ENCODE measurements at places on chromosomes 12 and 14. TPM values are rescaled to one million over a fixed set of nuclear protein-coding genes. Genes with fewer than 3 reads are reported as not detected.

GRCh38 chr14:65318636-65319506, 93.7 kb upstream of the FUT8 start:
- DNase-seq = no peak

The BICDL1 gene
- 0.65 TPM for total RNA-seq

DNA sequence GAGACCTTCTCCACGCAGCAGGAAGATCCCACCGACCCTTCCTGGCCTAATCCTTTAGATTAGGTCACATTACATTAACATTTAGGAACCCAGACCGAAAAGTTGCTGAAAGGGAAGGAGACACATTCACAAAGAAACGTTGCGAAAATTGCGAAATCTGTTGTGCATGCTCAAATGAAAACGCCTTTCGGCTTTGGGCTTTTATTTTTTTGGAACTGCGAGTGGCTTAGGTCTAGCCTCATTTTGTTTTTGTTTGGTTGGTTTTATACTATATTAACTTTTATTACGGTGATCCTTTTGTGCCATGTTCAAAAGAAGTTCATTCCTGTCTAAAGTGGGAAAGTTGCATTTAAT, 1.5 kb downstream of the MYF6 start:
- DNase-seq = no peak

DNA sequence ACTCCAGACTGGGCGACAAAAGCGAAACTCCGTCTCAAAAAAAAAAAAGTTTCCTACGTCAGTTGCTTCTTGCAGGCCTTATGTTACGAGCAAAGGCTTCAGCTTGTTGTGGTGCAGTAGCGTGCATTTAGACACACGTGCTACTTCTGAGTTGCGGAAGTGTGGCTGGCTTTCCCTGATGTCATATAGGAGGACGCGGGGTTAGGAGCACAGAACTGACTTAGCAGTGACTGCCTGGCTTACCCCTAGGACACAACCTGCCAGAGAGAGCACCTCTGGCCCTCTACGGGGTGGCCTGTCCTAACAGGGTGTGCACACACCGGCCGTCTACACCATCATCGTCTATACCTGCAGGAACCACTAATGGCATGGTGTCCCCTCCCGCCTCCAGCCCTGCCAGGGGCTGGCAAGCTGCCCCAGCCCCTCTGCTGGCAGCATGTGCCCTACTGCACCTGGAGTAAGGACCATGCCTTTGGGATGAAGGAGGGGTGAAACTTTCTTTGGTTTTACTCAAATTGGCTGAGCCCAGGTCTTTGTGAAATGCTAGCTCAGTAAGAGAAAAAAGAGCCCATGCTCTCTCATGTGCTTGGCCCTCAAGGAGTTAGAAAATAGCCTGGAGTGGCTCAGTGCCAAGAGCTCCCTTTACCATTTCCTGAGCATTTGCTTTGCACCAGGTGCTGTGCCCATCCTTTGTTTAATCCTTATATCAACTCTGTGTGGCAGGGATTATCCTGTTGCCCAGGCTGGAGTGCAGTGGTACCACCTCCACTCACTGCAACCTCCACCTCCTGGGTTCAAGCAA, 1.7 kb upstream of the GPR68 start:
- DNase-seq = no peak

DNA sequence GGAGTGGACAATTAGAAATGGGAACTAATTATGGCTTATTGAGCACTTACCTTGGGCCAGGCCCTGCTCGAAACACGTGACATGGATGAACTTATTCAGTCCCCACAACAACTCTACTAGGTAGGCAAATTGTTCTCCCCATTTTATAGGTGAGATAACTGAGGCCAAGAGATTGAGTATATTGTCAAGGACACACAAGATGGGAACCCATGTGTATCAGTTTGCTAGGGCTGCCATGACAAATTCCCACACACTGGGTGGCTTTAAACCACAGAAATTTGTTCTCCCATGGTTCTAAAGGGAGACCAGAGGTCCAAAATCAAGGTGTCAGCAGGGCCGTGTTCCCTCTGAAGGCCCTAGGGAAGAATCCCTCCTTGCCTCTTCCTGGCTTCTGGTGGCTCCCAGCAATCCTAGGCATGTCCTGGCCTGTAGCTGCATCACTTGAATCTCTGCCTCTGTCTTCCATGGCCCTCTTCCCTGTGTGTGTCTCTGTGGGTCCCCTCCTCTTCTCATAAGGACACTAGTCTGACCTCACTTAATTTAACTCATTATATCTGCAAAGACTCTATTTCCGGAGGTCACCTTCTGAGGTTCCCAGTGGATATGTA, 128.8 kb downstream of the CHST11 start:
- DNase-seq = no peak

DNA sequence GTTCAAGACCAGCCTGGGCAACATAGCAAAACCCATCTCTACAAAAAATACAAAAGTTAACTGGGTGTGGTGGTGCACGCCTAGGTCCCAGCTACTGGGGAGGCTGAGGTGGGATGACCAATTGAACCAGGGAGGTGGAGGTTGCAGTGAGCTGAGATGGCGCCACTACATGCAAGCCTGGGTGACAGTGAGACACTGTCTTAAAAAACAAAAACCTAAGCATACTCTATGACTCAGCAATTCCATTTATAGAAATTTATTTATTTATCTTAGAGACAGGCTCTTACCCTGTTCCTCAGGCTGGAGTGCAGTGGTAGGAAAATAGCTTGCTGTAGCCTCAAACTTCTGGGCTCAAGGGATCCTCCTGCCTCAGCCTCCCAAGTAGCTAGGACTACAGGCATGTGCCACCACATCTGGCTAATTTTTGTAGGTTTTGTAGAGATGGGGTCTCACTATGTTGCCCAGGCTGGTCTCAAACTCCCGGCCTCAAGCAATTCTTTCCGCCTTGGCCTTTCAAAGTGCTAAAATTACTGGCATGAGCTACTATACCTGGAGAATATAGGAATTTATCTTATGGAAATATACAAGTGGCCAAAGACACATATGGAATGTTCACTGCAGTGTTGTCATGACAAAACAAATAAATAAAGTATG, 43.3 kb downstream of the NCKAP5L start:
- DNase-seq = no peak

GRCh38 chr12:95218150-95219133, 835 bp downstream of the VEZT start:
- no peak for DNase-seq

DNA sequence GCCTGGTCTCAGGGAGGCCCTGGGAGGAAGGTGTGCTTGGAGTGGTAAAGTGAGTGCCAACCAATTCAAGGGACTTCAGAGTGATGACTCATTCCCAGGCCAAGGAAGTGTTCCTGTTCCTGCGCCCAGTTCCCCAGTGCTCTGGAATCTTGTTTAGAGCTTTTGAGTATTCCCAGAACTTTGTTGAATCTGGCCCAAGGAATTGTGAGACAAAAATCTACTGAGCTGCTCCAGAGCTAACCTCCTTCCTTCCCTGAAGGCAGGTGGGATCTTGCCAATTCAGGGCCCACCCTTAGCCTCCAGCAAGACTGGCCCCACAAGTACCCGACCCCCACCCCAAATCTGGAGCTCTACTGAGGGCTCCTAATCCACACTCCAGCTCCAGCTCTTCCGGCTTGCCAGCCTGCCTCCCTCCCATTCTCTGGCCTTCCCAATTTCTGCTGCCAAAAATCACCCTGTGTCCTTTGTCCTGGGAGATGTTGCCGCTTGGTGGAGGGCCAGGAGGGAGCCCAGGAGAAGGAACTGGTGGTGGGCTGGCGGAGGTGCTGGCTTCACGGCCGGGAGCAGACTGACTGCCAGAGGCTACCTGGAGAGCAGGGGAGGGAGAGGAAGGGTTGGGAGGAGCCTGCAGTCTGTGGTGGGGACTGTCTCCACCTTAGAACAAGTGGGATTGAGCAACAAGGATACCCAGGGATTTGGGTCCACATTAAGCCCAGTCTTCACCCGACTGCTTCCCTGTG, 2.0 kb upstream of the ATN1 start:
- peak; percentile 91 for DNase-seq

DNA sequence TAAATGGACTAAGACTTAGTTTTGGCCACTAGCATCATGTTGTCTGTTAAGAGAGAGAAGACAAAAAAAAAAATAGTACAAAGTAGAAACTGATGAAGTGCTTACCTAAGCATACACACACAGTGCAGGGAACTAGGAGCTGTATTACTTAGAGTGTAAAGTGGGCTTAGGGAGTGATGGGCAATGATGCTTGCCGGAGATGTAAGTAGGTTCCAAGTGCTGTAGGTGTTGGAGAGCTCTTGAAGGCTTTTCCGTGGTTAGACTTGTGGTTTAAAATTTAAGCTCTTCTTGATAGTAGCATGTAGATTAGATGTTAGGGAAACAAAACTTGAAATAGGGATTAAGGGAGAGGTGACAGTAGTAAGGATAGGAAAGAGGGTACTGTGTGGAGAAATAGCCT, 34.7 kb downstream of the MIA2 start:
- DNase-seq = no peak

DNA sequence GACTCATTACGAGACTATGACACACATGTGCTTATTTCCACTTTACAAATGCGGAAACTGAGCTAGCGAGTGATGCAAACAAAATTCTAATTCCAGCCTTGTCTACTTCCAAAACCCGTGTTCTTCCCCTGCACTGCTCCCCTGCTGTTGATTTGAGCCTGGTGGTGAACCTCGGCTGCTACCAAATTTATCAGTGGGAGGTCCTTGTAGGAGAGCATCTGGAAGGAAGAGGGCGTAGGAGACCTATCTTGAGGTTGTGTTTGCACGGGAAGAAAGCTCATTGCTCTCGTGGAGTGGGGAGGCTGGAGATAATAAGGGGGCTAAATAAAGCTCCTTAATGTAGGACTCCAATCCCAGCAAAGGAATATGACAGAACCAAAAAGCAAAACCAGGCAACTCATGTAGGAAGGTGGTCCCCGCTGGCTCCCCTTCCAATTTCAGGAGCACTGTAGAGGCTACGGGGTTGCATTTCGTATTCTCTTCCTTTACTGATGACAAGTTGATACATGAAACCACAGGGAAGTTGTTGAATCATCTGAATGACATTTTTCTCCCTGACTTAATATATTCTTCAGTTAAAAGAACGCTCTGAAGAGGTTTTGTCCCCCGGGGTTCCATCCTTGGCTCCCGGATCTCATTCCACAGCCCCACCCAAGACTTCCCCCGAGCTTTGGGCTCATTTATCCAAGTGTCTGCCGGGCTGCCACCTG, 52.6 kb downstream of the FZD10 start:
- peak; percentile 46 for DNase-seq

Data from Daoy (cell line).